Stimulated activated CD4-positive, alpha-beta T cell treated with anti-CD3 and anti-CD28 coated beads, TNF-alpha, amount 100 ng/mL, for 4 hours (primary cell): ENCODE measurements at places on chromosomes 6 and 20.

GRCh38 chr6:20893412-20893811 is 359.2 kb downstream of the CDKAL1 start:
- DNase-seq, result no peak

GRCh38 chr20:39133201-39133600 is 171.1 kb downstream of the DHX35 start:
- DNase-seq, result no peak

DNA sequence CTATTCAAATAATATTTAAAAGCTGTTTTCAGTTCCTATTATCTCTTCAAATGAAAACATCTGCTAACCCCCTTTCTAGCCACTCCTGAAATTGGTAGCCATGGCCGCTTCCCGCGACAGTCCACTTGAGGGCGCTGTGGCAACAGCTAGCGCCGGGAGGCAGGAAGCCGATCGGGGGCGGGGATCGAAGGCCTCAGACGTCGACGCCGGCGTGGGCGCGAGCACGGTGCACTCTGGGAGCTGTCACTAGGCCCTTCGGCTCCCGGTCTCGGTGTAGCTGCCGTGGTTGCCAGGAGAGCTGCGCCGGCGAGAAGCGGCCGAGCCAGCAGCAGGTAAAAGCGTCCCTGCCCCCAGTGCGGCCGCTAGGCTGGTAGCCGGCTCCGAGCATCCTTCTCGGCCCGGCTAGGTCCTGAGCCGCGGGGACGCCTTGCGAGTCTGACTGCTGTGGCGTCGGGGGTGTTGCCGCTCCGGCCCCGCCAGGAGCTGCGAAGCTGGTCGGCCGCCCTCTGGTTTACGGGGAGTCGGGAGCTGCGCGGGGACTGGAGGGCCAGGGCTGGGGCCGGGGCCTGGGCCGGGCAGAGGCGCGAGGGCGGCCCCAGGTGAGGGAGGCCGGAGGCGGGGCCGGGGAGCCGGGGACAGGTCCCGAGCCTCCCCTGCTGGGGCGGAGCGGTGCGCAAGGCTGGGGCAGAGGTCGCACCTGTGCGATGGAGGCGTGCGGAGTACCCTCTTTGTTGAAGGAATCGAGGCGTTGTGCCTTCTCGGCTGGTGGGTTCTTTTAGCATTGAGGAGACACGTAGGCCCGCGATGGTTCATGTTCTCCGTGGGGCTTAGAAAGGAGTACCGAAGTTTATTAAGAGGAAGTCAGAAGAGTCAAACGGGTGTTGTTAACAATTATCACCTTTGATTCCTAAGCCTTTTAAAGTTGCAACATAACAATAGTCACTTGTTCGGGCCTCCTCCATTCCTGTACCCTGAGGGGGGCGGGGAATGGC is at the start of gene DOP1A:
Gene DOP1A (plus strand): TSS at position 224 of the 992 bp plus-strand sequence. CDS start 29,307 bp downstream, outside the sequence.
- DNase-seq, result peak; percentile 94

DNA sequence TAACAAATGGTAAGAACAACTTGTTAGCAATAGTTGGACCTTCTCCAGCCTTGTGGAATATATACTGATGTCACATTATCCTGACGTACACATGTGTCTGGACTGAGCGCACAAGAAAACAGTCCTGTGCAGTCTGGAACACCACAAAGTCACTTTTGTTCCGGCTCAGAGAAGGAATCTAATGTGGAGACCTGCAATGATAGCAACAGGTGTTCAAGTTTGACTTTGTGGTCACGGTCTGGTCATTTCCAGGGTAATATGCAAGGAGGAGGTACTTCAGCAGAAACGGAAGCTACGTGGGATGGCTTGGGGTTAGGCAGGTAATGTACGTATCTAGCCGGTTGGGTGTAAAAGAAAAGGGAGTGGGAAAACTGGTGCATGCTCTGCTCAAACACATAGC is 687.2 kb upstream of the AGPAT4 start:
- DNase-seq, result no peak

GRCh38 chr6:135667691-135668455 is 170.3 kb upstream of the AHI1 start:
- DNase-seq, result no peak

DNA sequence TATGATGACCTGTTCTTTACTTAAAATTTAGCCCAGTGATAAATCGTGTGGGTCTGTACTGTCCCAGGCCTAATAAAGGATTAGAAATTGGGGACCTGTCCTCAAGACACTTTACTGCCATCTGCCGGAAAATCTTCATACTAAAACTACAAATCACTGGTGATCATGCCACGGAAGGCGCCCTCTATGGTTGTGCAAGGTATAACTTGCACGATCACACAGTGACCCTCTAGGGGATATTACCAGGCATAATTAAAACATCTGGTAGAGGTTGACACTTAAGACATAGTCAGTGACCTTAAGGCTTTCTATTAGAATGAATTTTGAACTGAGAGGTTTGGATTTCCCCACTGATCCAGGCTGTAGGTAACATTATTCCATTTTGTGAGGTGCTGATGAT is 172.6 kb downstream of the BMP2 start:
- DNase-seq, result no peak

DNA sequence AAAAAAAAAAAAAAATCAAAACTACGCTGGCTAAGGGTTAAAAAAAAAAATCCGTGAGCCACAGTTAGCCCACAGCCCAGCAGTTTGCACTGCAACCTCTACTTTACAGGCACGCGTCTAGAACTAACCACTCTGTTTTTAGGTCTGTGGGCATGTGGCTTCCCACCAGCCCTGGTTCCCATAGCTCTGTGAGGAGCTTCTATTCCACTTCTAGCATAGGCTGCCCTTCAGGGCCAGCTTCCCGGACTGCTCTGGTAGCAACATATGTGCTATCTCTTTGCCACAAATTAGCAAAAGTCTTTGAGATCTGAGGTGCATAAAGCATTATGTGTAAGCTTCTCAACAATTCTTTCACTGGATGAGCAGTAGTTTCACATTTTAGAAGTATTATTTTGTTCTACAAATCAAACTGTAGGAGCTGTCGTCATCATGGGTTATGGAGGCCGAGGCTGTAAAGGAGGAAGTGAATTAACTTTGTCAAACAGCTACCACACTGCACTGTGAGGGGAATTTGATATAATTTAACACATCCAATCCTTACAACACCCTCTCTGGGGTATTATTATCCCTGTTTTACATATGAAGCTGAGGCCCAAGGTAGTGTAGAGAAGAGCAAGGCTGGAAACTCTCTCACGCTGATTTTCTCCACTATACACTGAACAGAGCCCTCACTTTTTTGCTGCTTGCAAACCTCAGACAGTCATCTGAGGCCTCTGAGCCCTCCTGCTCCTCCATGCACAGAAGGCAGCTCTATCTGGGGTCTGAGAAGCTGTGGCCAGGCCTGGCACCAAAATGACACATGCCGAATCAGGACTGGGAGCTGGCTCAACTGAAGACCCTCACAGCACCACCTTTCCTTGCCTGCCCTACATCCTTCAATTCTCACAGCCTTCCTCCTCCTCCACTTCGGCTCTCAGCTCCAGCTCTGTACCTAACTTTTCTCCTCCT is 35.4 kb downstream of the MAN1A1 start:
- DNase-seq, result no peak

DNA sequence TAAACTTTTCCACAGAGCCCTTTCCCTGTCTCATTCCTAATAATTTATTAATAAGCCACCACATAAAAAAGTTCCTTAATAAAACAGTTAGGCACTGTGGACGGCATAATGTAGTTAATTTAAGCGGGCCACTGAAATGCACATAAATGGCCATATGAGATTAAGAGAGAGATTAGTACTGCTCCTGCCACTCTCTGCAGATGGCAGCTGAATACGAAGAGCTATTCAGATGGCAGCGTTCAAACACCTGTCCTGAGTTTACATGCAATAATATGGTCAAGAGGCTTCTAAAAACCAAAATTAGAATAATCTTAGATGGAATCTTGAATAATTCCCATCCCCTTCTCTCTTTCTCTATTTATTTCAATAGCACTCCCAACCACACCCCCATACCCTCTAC is 461.8 kb downstream of the PKHD1 start:
- no peak for DNase-seq

DNA sequence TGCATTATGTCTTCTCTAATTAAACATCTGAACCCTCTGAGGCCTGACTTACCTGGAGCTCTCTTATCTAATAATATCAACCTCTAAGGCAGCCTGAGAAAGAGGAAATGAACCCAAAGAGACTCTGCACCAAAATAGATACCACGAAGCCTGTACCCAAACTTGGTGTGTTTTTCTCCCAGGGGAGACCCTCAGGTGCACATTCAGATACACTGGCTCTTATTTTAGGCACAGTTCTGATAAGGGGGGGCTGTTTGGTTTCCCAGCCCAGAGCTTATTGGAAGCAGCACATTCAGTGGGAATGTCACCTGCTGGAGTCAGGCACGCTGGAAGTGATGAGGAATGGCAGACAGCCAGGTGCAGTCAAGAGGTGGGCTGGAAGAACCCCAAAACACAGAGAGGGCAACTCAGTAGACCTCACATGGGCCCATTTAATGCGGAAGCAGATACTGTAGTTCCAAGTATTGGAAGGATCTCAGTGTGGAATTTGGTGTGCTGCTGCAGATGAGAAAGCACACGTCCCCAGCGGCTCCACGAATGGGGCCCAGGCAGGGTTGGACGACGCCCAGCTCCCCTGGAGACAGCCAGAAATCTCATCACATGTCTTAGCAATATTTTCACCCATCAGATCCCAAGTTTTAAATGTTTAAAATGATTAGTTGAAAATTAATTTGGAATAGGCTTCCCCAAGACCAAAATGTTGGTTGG is 9.7 kb upstream of the CCR6 start:
- DNase-seq, result no peak

GRCh38 chr20:3013771-3014170 is 29.7 kb upstream of the GNRH2 start:
- DNase-seq, result no peak

- DNase-seq, result peak; percentile 9
These were observed 506 bp downstream of the CITED2 start for GRCh38 chr6:139373928-139374356.

- DNase-seq, result no peak
These were observed 98.6 kb downstream of the KCNQ5 start for GRCh38 chr6:72720464-72720863.

- DNase-seq, result no peak
These were observed 142.2 kb downstream of the OPN5 start for GRCh38 chr6:47924001-47924400.

GRCh38 chr6:19502301-19502700 is 334.9 kb upstream of the ID4 start:
- DNase-seq, result no peak

GRCh38 chr6:163398815-163399214 is 15.7 kb upstream of the QKI start:
- DNase-seq, result no peak

DNA sequence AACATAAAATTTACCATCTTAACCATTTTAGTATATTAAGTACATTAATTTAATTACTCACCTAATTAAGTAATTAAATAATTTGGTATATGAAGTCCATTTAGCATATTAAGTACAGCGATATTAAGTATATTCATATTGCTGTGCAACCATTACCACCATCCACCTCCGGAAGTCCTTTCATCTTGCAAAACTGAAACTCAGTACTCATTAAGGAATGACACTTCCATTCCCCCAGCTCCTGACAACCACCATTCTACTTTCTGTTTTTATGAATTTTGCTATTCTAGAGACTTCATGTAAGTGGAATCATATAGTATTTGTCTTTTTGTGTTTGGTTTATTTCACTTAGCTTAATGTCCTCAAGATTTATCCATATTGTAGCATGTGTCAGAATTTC is 61.1 kb upstream of the GTSF1L start:
- DNase-seq, result no peak

GRCh38 chr6:125066964-125067363 is 86.6 kb upstream of the TPD52L1 start:
- no peak for DNase-seq

- DNase-seq, result no peak
These were observed 40.3 kb downstream of the STX11 start for GRCh38 chr6:144190593-144190992.

- DNase-seq, result no peak
These were observed 11.3 kb downstream of the NOX3 start for GRCh38 chr6:155444120-155444917.

DNA sequence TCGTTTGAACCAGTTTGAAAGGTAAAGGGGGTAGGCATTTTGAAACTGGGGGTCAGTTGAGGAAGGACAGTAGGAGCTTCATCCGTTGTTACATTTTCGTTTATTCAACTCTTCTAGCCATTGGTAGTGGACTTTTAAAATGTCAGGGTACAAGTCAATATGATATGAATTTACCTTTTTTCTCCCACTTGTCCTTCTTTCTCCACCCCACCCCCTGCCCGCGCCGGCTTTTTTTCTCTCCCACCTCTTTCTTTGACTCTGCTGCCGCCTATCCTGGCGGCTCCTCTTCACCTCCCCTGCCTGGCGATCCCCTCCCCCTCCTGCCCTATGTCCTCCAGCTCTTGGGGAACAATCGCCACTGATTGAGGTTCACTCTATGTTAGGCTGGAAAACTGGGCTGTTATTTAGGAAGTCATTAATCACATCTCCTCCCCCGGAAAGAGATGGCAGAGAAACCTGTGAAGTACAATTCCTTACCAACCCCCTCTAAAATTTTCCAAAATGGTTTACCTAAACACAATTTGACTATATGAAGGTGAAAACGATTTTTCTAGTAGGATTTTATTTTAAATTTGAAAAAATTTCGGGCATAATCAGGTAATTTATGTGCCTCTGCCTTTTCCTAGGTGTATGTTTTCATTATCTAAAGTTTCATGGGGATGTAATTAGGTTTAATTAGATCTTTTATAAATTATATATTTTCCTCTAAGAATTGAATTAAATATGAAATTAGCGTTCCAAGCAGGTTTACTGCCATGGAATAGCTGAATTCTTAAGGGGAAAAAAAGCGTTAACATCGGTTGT is 778 bp upstream of the LIN28B start:
- no peak for DNase-seq

DNA sequence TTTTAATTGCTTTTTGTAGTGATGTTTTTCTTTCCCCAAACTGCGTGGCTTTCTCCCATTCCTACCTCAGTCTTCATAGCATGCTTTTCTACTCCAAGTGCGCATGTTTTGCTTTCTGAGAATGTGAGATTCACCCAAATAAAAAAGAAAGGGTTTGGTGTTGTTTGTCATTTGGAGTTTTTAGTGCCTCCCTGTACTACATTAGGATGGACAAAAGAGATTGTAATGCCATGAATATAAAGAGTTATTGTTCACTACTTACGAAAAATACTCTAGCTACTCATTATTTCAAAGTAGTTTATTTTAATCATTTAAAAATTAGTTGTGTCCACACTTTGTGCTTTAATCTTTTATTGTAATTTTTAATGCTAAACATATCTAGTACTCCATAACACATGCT is 81.8 kb downstream of the RNF217 start:
- no peak for DNase-seq

- no peak for DNase-seq
These were observed 864.5 kb upstream of the MAN1A1 start for GRCh38 chr6:120214088-120214499.

- DNase-seq, result no peak
These were observed 986.3 kb downstream of the TFAP2A start for GRCh38 chr6:9428421-9429172.

GRCh38 chr6:31651602-31652191 is 764 bp downstream of the BAG6 start:
- no peak for DNase-seq

GRCh38 chr20:62820208-62820961 is 3.5 kb downstream of the COL9A3 start:
- no peak for DNase-seq

- peak; percentile 84 for DNase-seq
These were observed 96.0 kb upstream of the CNKSR3 start for GRCh38 chr6:154606457-154606856.
